ENCODE measurements at places on chromosomes 4 and X.

DNA sequence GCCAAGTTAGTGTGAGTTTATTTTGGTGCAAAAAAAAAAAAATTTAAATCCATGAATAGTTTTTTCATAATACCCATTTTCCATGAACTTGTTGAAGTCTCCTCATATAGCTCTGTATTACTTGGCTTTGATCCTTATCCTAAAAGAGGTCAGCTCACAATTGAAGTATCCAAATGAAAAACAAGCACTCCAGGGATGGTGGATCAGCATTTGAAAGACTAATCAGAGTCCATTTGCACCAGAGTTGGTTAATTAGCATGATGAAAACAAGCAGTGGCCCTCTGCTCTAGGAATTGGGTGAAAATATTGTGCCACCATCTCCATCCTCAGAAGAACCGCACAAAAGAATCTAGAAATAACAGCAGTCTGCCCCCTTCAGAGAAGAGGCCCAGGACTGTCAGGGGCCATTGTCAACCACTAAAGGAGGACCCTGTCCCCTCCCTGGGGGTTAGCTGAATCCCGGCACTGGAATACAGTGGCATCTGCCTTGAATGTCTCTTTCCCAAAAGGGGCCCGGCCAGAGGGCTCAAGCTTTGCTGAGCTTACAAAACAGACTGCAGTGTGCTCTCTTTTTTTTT lies 24.7 kb downstream of the SH3KBP1 start:
- no peak for DNase-seq

DNA sequence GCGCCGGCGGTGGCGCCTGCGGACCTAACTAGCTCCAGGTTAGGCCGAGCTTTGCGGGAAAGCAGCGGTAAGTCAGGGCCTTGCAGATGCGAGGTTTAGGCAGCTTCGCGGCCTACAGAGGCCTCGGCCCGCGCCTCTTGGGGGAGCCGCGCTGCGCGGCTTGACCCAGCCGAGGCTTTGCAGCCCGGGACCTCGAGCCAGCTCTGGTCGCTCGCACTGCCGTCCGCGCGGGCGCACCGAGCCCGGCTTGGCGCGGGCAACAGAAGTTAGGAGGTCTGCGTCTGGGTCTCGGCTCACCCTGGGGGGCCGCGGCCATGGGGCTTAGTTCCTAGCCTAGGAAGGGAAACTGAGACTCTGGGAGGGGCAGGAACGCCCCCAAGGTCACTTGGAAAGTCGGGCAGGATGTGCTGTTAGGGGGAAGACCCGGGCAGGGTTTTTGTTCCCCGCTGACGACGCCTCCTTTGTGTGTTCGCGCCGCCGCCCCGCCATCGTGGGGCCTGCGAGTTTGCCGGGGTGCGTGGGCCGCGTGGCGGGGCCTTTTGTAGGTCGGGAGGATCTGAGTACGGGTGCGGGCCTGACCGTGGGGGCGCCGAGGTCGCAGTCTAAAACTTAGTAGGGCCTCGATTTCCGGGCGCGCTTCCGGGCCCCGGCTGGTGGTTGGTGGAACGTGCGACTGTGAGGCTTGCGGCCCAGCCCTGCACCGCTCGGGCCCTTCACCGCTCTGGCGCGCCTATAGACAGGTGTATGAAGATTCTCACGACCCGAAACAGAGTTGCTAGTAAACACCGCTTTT lies 482 bp downstream of the RNF4 start:
- no peak for DNase-seq

DNA sequence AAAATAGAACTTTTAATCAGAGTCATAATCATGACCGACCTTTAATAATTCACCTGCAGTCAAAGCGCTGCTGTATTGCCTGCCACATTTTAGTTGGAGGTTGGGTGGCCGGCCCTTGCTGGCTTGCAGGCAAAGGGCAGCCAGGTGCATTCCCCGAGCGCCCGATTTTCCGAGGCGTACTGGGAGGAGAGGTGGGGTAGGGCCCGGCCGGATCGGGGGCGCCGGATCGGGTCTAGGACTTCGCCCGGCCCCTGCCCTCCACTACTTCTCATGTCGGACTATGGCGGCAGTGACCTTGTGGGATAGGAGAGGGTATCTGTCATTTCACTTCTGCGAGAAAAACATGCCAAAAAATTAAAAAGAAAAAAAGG lies 2.5 kb upstream of the RS1 start:
- peak; percentile 78 for DNase-seq

DNA sequence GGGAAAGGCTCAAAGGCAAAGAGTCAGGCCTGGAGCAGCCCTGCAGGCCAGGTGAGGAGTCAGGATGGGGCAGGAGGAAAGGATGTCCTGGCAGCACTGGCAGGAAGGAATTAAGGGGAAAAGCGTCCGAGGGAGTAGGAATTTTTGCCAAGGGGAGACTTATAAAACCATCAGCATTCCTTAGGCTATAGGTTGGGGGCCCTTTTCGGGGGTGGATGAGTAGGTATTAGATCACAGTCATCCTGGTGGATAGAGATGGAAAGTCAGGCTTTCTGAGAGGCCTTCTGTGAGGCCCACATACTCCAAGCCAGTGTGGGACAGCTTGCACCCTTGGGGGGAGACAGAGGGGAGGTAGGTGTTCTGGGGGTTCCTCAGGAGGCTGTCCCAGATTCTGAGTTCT lies 12.3 kb downstream of the STARD8 start:
- DNase-seq: no peak

DNA sequence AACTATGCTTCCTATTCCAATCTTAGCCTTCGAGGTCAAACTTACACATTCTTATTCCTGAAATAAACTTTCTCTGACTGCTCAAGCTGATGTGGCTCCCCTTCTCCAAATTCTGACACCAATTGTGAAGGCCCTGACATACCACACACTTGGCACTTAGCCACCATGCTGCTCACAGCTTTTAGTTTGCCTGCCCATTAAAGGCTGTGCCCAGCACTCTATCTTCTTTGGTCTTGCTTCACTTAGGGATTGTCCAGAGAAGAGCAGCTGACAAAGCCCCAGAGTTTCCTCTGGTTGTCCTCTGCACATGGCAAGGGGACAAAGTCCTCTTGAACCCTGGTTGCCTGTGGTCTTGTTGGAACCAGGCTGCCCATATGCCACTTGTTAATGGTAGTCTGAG lies 126.1 kb downstream of the ARHGEF9 start:
- no peak for DNase-seq

All from coronary artery (tissue), 2 donors.